HCT116 (cell line): ENCODE measurements at places on chromosomes 12 and 14. TPM values are rescaled to one million over a fixed set of nuclear protein-coding genes. Genes with fewer than 3 reads are reported as not detected.

DNA sequence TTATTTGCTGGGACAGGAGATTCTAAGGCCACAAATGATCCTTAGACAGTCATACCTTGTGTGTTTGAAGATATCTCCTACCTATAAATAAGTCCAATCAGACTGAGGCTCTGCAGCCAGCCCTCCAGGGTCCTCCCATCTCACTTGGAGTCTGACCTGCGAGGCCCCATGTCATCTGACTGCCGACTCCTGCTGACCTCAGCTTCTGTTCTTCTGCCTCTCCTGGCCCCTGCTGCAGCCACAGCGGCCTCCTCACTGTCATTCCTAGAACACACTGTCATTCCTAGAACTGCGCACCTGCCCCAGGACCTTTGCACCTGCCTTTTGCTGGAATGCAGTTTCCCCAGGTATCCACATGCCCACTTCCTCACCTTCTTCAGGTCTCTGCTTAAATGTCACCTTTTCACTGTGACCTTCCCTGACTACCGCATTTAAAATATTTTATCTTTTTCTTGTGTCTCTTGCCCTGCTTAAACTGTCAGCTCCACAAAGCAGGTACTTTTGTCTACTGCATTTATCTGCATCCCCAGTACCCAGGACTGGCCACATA is 56.5 kb upstream of the RIN3 start:
- no peak for DNase-seq

GRCh38 chr14:21098076-21098891 is at the start of gene ZNF219:
Gene ZNF219 (minus strand): TSS chr14:21098655. CDS start chr14:21093591, 5,064 bp downstream.
- no peak for DNase-seq

GRCh38 chr12:45638386-45638785 is 91.1 kb upstream of the ARID2 start:
- no peak for DNase-seq

GRCh38 chr12:112148031-112148513 is 22.7 kb downstream of the TRAFD1 start:
- DNase-seq = no peak

DNA sequence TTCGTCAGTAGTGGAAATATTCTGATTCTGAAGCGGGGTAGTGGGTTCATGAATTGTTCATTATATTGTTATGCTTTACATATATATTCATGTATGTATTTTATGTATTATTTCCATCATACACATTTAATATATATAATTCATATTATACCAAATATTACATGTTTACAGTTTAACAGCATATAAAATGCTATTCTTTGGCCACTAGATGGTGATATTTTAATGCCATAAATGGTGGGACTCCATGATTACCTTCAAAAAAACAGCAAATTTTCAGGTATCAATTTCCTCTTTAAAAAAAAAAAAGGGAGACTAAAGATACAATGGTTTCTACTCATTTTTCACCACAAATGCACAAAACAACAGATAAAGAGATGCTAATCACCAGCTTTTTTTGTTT is 41.0 kb downstream of the BDKRB1 start:
- no peak for DNase-seq

Gene APOLD1
- total RNA-seq = 3.9 TPM

Gene AVPR1A
- total RNA-seq = 0.07 TPM

Gene AMN1
- total RNA-seq = 26.9 TPM

Gene DNAH10
- 1.3 TPM for total RNA-seq
